ENCODE measurements at places on chromosomes 1 and 21. TPM values are rescaled to one million over a fixed set of nuclear protein-coding genes. Genes with fewer than 3 reads are reported as not detected.

The ZNF687 gene
- 14.6 TPM for total RNA-seq

The ADAM30 gene
- not detected for total RNA-seq

The B4GALT3 gene
- 20.3 TPM for total RNA-seq

The TNFRSF4 gene
- not detected for total RNA-seq

The RGSL1 gene
- not detected for total RNA-seq

The RPS6KA1 gene
- total RNA-seq, result 17.5 TPM

The SOX13 gene
- total RNA-seq, result 20.7 TPM

The ZNF648 gene
- not detected for total RNA-seq

The KLHDC9 gene
- total RNA-seq, result 1.5 TPM

The CLDN19 gene
- total RNA-seq, result not detected

The SPATA1 gene
- 0.71 TPM for total RNA-seq

The DIO1 gene
- total RNA-seq, result not detected

The RPE65 gene
- total RNA-seq, result not detected

The ACKR1 gene
- not detected for total RNA-seq

The GUCA2A gene
- total RNA-seq, result not detected

The ARHGAP30 gene
- 0.06 TPM for total RNA-seq

The NEXN gene
- total RNA-seq, result 11.0 TPM

The OR2G3 gene
- total RNA-seq, result not detected

The C8B gene
- not detected for total RNA-seq

The CYP2J2 gene
- 0.12 TPM for total RNA-seq

The FGGY gene
- total RNA-seq, result 3.1 TPM

The UBE2U gene
- total RNA-seq, result not detected

The OR2T11 gene
- not detected for total RNA-seq

The AMY1A gene
- total RNA-seq, result not detected

The FAM151A gene
- total RNA-seq, result 0.34 TPM

The FCAMR gene
- not detected for total RNA-seq

The RHD gene
- not detected for total RNA-seq

The CR1L gene
- total RNA-seq, result not detected

The SH3BGR gene
- total RNA-seq, result 0.26 TPM

The FCER1A gene
- not detected for total RNA-seq

The HLX gene
- 3.6 TPM for total RNA-seq

The AXDND1 gene
- total RNA-seq, result 0.25 TPM

The PLA2G4A gene
- 9.4 TPM for total RNA-seq

The NSUN4 gene
- 14.8 TPM for total RNA-seq

The AIRE gene
- not detected for total RNA-seq

The TCP10L gene
- total RNA-seq, result 0.75 TPM

The PRKAA2 gene
- total RNA-seq, result 2.0 TPM

The DPT gene
- not detected for total RNA-seq

The SIPA1L2 gene
- total RNA-seq, result 7.4 TPM

The RGS1 gene
- total RNA-seq, result not detected

The VTCN1 gene
- 0.06 TPM for total RNA-seq

The SPATA21 gene
- 0.04 TPM for total RNA-seq

The NBPF6 gene
- total RNA-seq, result not detected

The TRAF3IP3 gene
- total RNA-seq, result not detected

The CD1E gene
- total RNA-seq, result not detected

The PRR9 gene
- total RNA-seq, result 0.10 TPM

The TESK2 gene
- total RNA-seq, result 0.29 TPM

The LRRC40 gene
- total RNA-seq, result 8.9 TPM

The FASLG gene
- total RNA-seq, result not detected

The TMEM81 gene
- total RNA-seq, result 2.3 TPM

The PLA2G2E gene
- total RNA-seq, result not detected

The DSTYK gene
- total RNA-seq, result 9.2 TPM

The SPRR1A gene
- total RNA-seq, result not detected

The KRTAP11-1 gene
- 0.09 TPM for total RNA-seq

The PSMG1 gene
- total RNA-seq, result 97.5 TPM

The PARP1 gene
- 101 TPM for total RNA-seq

The LRRC3 gene
- total RNA-seq, result 2.4 TPM

The CFAP45 gene
- 0.75 TPM for total RNA-seq

The NCMAP gene
- total RNA-seq, result 0.09 TPM

Data from A549 treated with dexamethasone at 1 μM for 4 hours (cell line).